Stimulated activated CD4-positive, alpha-beta T cell treated with anti-CD3 and anti-CD28 coated beads, TNF-alpha, amount 100 ng/mL, for 48 hours (primary cell): ENCODE measurements at places on chromosomes 3 and 15.

- peak; percentile 29 for DNase-seq
These were observed 612 bp upstream of the TBL1XR1 start for GRCh38 chr3:177197727-177198460.

DNA sequence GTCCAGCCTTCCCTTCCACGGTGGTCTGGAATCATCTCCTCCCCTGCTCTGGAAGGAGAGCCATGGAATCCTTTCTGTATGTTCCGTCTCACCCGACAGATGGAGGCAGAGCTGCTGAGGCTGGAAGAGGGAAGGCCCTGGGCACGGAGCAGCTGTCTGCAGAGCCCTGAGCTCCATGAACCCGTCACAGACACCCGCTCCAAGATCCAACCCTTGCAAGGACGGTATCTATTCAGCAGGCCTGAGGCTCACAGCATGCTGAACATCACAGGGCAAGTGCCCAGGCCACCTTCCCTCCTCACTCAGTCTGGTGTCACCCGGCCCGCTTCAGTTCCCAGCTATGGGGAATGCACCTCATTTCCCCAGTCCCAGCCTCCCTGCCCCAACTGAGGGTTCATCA is 103.9 kb downstream of the LRIG1 start:
- no peak for DNase-seq

DNA sequence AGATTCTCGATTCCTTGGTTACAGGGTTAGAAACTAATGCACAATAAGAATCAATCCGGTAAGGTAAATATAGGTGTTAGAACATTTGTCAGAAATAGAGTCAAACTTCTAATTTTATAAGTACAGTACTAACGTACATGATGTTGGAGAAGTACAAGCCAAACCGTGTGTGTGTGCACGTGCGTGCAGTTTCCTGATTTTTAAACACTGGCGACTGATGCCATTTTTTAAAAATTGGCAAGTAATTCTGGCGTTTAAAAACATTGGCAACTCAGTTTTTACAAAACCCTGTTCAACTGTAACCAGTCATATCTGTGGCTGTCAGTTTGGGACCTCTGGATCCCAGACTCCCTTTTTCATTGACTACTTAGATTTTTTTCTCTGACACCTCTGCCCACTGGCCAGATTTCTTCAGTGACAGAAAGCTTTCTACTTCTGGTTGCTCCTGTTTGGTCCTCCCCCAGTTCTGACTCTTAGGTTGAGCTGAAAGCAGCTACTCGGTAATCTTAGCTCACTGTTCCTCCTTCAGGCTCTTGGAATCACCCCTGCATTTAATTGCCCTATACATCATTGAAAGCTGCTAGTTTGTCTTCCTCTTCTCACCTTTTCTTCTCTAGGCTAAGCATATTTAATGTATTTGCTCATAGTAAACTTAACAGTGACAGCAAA is 843 bp downstream of the ATG7 start:
- DNase-seq, result no peak

GRCh38 chr3:77931255-77932009 is 891.5 kb downstream of the ROBO2 start:
- DNase-seq, result no peak

GRCh38 chr3:112633191-112633590 is 7.8 kb downstream of the CCDC80 start:
- no peak for DNase-seq

DNA sequence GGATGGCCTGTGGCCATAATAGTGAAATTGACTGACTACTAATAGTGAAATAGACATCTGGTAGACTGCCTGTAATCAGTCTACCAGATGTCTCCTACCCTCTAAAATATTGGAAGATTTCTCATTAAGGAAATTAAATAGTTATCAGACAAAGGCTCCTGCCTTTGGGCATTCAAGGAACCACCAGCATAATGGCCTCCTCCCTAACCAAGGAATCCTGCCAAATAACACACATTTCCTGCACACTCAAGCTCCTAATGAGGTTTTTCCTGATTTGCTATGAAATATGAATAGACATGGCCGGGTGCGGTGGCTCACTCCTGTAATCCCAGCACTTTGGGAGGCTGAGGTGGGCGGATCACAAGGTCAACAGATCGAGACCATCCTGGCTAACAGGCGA is 14.6 kb downstream of the NUSAP1 start:
- DNase-seq, result no peak

DNA sequence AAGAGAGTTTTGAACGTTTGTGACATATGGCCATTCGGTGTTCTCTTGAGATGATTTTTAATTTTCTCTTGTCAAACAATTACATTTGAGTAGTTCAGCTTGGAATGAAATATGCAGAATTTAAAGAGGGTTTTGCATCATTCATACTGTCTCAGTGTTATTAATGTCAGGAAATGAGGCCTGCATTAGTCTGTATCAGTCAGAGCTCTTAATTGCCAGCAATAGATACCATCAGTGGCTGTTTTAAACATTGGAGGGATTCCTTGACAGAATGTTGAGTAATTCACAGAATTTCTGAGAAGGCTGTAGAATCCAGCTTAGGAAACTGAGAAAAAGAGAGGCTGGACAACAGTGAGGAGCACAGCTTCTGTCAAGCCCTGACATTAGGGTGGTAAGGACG is 722.0 kb downstream of the NR2F2 start:
- DNase-seq, result no peak

- no peak for DNase-seq
These were observed 89.8 kb downstream of the CADPS start for GRCh38 chr3:62785384-62785783.

- no peak for DNase-seq
These were observed 403.2 kb downstream of the ZBTB20 start for GRCh38 chr3:114743746-114744485.

DNA sequence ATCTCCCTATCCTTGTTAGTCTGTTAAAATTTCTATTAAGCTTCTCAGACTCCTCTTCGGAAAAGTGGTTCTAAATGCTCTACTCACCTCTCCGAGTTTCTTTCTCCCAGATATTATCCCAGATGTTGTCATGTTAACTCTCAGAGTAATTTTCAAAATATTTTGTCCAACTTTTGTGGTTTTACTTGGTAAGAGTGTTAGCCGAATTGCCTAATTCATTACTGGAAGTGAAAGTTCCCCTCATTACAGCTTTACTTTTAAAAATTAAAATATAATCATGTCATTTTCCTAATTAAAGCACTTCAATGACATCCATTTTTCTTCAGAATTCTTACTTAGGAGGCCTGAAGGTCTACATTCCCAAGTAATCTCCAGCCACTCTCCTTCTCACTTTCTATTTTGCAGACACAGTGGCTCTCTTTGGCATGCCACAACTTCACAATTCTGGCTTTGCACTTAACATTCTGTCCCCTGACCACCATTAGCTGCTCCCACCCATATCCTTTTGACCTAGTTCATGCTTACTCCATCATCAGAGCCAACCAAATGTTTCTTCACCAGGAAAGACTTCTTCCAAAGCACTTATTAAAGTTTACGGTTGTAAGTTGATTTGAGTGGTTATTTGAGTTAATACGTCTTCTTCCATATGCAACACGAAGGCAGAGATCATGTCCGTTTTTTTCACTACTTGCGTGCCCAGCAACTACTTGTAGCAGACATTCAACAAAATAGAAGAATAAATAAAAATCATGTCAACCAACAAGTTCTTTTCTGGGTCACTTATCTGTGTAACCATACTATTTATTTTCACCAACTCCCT is 10.2 kb upstream of the TIPARP start:
- no peak for DNase-seq

- no peak for DNase-seq
These were observed 285.9 kb downstream of the CHL1 start for GRCh38 chr3:482479-482878.

DNA sequence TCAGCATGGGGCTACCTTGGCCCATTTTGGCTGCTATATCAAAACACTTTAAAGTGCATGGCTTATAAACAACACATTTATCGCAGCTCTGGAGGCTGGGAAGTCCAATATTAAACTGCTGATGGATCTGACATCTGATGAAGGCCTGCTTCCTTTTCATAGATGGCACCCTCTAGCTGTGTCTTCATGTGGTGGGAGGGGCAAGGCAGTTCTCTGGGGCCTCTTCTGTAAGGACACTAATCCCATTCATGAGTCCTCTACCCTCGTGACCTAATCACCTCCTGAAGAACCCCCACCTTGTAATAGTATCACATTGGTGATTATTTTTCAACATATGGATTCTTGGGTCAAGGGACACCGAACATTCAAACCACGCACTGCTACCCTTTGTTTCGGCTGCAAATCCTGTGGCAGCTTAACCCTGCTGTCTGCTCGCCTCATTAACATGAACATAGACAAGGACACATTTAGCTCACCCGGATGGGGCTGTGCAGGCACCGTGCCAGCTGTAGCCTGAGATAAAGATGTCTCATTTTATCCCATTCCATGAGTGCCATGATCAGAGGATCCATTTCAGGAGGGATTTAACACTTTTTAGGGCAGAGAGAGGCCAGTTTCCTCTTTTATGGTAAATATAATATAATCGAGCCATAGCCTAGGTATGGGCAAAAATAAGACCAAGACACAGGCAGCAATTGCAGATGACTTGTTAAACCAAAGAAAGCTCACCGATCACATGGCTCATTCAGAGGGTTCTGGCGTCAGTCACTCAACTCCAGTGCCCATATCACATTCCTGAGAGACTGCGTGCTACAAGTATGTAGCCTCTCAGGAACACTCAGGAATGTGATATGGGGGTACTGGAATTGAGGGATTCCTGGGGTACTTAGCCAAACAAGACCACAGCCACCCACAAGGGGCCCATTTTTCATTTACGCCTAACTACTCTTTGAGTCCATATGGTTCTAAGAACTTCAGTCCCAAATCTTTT is 251.1 kb upstream of the ST8SIA2 start:
- DNase-seq, result no peak

GRCh38 chr3:13853256-13853977 is 26.5 kb downstream of the WNT7A start:
- no peak for DNase-seq

GRCh38 chr15:70475407-70475781 is 288.0 kb downstream of the UACA start:
- DNase-seq, result no peak

DNA sequence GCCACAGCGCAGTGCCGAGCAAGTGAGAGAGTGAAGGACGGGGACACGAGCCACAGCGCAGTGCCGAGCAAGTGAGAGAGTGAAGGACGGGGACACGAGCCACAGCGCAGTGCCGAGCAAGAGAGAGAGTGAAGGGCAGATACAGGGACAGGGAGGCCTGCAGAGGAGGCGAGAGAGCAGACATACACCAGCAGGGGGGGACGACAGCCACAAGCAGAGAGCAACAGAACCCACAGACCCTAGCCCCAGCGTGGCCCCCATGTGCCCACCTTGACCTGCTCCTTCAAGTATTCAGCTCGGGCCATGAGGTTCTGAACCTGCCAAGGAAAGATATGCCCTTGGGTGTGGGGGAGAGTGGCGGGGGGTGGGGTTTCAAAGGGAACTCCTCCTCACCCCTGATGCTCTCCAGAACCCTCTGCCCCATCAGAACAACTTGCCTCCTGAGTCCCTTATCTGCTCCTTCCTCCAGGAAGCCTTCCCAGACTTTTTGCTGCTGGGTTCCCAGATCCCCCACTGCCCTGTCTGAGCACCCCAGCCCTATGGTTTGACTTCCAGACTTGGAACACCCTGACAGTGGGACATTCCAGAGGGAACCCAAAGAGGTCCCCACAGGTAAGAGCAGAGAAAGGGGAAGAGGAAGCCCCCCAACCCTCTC is 5.3 kb downstream of the ULK3 start:
- DNase-seq, result no peak

DNA sequence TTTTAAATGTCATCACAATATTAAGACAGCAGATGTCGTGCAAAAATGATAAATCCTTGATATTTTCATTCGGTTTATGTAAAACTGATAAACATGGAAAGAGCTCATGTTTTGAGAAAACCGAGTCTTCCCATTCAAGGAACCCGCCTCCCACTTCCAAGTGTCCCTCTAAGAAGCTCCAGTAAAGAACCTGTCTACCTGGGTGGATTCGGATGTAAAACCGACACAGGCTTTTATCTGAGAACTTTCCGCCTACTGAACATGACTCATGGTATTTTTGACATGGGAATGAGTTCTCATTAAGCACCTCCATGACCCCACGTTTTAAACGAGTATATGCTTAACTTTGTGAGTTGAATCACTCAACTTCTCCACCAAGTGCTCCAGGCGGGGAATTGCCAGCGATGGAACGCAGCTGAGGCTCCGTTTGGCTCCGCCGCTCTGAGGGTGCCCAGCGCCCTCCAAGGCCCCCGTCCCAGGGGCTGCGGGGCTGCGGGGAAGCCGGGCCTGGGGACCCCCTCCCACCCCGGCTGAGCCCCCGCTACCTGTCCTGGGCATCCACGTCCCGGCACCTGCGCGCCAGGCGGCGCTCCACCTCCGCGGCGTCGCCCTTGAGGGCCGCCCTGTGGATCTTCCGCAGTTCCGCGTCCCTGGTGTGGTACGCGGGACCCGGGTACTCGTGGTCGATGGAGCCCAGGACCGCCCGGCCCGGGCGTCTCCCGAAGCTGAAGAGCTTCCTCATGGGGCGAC is 119.9 kb downstream of the LMLN start:
- peak; percentile 25 for DNase-seq

DNA sequence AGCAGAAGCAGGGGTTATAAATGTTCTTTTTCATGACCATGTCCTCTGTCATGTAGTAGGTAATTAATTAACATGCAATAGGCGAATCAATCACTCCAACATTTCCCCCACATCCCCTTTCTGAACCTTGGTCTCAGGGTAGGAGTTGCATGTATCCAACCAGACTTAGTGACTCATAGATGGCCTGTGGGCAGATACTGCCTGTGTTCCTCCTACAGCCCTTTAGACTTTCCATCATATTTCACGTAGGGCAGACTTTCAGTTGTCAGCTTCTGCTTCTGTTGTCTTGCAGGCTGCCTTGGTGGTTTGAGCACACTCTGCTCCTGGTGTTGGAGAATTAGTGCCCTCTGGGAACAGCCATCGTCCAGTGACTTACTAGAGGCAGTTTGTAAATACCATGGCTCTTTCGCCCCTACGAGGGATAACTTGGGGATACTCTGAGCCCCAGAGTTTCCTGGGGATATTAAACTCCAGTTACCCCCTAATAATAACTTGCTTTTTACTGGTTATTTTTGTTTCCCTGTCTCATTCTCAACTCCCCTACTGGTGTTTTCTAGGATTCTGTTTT is 244.4 kb downstream of the EDEM1 start:
- DNase-seq, result no peak

GRCh38 chr3:131796558-131797198 is 238.1 kb downstream of the CPNE4 start:
- DNase-seq, result no peak

DNA sequence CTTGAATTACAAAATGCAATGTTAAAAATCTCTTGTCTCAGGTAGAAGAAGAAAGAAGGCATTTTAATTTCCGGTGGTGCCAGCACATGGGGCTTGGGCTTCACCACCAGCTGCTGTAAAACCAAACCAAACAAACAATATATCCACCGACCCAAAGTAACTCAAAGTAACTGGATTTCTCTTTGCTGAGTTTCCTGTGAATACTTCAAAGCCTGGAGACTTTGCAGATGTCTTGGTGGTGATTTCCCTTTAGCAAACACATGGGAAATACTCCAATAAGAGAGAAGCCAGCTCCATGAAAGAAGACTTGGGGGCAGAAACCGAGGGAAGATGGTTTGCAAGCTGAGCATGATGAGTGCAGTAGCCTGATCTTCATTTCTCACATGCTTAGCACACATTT is 62.6 kb downstream of the EIF4E3 start:
- DNase-seq, result no peak
